Adipocyte (in vitro differentiated cells): ENCODE measurements at places on chromosomes 7 and 10.
A peak's percentile ranks its signal among the peaks of the same experiment; 100 is the strongest.

DNA sequence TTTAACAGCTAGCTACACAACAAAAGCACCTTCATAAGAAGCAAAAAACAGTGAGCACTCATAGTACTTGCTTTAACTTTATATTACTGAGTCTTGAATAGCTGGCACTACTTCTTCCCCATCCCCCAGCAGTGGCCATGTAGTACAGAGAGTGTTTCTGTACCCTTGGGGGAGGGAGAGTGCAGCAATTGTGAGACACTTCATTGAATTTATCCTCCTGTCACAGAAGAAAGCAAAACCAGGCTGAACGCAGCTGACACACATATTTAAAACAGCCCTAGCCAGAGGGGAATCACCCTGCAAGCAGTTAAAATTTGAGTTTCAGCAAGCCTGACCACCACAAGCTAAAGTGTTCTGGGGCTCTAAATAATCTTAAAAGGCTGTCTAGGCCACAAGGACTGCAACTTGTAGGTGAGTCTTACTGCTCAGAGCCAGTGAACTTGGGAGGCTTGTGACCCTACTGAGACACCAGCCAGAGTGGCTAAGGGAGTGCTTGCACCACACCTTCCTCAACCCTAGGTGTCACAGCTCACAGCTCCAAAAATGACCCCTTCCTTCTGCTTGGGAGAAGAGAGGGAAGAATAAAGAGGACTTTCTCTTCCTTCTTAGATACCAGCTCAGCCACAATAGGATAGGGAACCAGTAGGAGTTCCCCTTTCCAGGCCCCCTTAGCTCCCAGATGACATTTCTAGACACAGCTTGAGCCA is 97.7 kb upstream of the MEOX2 start:
- no peak for DNase-seq

GRCh38 chr7:231030-231857 is 38.9 kb downstream of the FAM20C start:
- no peak for DNase-seq

DNA sequence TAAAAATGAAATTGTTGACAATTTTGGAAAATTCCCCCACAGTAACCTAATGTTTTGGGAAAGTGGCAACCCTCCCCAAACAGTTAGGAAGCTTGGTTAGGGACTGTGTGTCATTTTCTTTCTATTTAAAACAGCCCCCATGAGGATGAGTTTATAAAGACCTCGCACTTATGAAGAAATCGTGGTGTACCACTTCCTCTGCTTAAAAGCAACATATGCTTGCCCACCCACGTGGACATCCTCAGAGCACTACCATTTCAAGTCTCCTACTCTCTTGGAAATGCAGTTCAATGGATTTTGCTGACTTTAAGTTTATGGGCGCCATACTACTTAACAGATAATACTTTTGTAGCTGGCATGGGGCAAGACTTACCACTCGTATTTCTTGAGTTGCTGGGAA is 223.8 kb downstream of the DYNC1I1 start:
- DNase-seq: no peak

- DNase-seq: no peak
These were observed 20.0 kb downstream of the PYROXD2 start for GRCh38 chr10:98394851-98395440.

GRCh38 chr10:107865691-107866090 is 701.2 kb upstream of the SORCS1 start:
- DNase-seq: no peak

DNA sequence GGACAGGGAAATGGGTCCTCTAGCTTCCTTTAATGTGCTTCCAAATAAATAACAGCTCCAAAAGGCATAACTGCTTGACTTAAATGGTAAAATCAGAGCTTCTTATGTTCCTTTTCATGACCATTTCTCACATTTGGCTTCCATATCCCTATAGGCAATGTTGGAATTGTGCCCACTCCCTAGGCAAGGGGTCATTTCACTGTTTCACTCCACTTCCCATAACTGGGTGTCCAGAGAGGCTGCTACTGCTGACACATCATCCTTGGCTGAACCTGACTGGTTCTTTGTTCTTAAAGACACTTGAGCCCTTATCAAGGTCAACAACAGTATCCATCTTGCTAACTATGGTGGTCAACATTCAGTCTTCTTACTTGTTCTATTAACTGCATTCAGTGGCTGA is 37.1 kb downstream of the PRTFDC1 start:
- DNase-seq: no peak

DNA sequence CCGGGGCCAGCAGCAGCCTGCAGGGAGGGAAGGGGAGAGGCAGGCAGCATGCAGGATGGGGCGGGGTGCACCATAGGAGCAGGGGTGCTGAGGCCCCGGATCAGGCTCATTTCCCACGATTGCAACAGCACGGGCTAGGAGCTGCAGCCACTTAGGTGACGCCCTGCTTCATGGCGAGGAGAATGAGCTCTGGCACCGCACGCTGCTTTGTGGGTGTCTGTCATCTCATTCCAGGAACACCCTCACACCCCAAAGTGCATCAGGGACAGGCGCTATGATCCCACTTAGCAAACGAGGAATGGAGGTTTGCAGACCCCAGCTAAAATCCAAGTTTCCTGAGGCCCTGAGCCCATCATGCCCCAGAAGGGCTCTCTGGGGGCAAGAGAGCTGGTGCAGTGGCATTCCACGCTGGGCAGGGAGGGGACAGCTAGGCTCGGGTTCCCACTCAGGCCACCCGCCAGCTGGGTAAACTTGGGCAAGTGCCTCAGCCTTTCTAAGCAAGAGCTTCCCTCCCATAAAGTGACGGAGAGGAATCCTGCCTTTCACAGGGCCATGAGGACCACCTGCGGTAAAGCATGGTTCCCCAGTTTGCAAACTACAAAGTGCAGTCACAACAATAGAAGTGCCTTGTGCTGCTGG is 9.3 kb downstream of the KCNH2 start:
- DNase-seq: peak; percentile 15

DNA sequence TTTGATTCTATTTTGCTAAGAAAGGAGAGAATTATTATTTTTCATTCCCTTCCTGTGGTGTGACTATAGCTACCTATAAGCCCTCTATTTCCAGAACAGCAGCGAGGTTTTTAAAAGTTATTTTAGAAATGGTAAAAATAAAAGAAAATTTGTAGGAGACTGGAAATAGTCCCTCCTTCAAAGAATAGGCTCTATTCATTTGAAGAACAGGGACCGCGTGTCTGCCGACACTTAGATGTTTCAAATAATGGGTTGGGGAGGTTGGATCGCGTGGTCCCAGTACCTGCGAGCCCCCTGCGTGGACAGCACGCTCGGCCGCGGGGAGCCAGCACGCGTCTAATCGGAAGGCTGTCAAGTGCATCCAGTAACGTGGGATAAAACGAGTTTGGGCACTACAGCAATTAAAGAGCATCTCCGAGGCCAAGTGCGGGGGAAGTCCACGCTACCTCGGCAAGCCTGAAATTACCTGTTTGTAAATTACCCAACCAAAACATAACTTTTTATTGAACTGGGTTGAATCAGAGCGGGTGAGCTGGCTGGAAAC is 1.0 kb downstream of the CACNA2D1 start:
- DNase-seq: peak; percentile 59

- DNase-seq: peak; percentile 74
These were observed 30.7 kb upstream of the EPC1 start for GRCh38 chr10:32377458-32378259.

DNA sequence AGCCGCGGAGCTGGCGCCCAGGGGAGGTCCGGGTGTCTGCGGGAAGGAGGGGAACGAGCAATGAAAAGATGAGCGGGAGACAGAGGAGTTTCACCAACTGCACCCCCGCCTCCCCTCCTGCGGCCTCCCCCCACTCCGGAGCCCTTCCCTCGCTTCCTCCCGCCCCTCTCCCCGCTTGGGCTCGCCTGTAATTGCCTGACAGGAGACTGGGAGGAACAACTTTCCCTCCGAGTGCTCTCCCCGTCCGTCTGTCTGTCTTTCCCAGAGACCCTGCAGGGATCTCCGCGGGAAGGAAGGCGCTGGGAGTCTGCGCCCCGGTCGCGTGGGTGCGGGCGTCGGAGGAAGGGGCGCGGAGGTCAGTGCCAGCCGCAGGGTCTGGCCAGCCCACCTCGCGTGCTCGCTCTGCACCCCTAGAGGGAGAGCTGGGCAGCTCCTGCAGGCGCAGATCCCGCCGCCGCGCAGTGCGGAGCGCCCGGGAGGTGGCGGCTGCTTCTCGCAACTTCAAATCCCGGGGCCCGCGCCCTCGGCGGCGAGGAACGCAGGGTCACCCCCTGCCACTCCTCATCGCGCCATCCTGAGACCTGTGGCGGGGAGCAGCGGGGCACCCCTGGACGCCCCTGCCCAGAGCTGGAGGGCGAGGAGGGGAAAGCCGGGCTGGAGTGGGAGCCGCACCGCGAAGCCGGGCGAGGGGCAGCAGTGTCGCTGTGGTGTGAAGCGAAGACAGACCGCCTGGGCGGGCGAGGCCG is 511 bp upstream of the NRP1 start:
- DNase-seq: peak; percentile 94

- no peak for DNase-seq
These were observed 15.9 kb upstream of the FAM241B start for GRCh38 chr10:69614130-69614529.

DNA sequence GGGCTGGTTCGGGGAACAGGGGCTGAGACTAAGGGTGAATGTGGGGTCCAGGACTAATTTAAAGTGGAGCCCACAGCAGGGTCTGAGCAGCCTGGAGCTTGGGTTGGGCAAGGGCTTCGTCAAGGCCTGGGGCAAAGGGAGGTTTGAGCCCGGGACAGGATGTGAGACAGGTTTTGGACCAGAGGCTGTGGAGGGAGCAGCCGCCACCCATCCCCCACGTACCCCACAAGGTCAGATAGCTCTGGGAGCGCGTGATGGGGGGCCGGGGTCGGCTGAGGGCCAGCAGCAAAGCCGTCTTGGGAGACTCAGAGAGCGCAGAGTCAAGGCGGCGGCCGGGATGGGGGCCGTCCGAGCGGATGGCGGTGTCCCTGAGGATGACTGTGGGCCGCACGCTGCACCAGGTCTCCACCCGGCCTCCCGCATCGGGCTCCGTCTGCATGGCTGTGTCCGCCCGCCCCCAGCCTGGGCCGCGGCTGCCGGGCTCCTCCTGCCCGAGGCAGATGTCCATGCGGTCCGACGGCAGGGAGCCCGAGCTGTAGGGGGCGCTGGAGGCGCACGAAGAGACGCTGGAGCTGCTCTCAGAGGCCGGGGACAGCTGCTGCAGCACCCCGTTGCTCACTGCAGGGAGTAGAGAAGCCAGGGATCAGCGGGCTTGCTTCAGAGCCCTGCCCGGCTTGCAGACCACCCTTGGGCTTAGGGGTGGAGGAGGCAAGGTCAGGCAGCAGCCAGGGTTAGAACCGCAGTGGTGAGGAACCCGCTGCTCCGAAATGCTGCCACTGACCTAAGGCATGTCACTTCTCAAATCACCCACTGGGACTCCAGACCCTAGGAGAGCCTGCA is 12.1 kb downstream of the PDZD7 start:
- DNase-seq: peak; percentile 90

GRCh38 chr7:77837966-77838365 is 39.4 kb downstream of the PHTF2 start:
- DNase-seq: no peak

GRCh38 chr10:116993610-116994009 is 11.4 kb downstream of the SHTN1 start:
- no peak for DNase-seq

- no peak for DNase-seq
These were observed 404.3 kb upstream of the LRRTM3 start for GRCh38 chr10:66521506-66521905.
